ENCODE measurements at places on chromosomes 4 and X.

- DNase-seq: no peak
Observed at GRCh38 chr4:123349421-123350190, 47.0 kb upstream of the SPRY1 start.

- no peak for DNase-seq
Observed at GRCh38 chrX:56130436-56130835, 101.7 kb upstream of the KLF8 start.

DNA sequence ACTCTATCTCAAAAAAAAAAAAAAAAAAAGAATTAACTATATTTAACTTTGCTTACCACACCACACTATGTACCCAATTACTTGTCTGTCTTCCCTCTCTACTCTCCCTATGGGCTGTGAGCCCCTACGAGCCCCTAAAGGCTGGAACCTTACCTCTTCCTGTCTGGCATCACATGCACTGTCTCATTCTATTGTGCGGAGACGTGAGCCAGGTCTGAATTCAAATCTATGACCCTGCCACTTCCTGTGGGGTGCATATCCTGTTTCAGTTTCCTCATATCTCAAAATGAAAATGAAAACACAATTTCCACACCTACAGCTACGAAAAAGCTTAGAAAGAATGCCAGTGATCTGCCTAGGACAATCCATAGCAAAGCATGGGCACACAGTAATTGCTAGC is 42.9 kb upstream of the HS3ST1 start:
- no peak for DNase-seq

DNA sequence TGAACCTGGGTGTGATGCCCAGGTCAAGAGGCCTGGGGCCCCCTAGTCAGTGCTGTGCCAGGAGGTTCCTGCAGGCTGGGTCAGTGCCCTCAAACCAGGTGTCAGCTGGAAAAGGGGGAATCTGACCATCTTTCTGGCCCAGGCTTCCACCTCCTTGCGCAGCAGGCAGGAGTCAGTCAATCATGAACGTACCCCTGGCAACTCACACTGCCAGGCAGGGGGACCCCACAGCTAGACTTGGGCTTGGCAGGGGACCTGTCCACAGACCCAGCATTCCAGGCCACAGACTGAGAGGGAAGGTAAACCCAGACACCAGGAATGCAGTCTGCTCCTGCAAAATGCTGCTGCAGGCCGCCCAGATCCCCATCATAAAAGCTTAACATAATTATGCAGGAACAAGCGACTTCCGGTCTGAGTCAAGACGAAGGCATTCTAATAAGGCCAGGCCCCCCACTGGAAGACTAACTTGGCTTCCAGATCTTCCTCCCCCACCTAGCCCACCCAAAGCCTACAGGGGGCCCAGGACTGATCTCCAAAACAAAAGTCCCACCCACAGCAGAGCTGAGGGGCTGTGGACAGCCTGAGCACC is 156.3 kb downstream of the BCOR start:
- no peak for DNase-seq

- no peak for DNase-seq
Observed at GRCh38 chr4:85733798-85734197, 258.8 kb downstream of the ARHGAP24 start.

GRCh38 chrX:149877636-149878035 is 3.3 kb upstream of the MAGEA8 start:
- DNase-seq: no peak

DNA sequence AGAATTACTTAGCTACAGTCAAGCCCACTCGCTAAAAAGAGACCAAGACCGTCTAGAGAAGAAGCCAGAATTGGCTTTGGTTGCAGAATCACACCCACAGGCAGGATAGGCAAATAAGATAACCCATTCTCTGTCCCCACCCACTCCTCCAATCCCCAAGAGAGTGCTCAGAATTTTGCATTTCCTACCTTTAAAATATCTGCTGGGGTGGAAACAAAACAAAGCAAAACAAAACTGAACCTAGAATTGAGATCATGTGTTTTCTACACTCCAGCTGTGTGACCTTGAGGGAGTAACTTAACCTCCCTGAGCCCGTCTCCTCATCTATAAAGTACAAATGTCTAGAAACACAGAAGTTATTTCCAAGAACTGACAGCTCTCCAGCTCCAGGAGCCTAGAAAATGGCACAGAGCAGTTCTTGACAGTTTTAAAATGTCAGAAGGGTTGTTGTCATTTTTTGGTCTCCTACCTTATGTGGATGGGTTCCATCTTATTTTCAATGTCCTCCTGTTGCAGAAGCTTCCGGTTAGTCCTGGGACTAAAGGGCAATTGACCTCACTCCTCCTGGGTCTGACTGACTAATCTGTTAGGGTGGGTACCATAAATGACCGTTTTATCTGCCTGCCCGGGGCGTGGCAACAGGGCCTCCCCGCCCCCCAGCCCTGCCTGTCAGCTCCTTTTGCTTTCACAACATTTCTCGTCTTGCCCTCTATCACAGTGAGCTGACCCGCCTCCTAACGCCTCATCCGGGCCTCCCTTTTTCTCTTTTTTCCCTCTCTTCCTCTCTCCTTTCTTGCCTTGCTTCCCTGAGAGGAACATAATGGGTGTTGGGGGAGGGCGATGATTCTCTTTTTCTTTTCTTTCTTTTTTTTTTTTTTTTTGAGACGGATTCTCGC is 114.0 kb downstream of the RBM47 start:
- no peak for DNase-seq

- DNase-seq: no peak
Observed at GRCh38 chrX:9884031-9884779, 83.0 kb upstream of the CLDN34 start.

GRCh38 chrX:131894995-131895394 is 128.1 kb upstream of the STK26 start:
- DNase-seq: no peak

DNA sequence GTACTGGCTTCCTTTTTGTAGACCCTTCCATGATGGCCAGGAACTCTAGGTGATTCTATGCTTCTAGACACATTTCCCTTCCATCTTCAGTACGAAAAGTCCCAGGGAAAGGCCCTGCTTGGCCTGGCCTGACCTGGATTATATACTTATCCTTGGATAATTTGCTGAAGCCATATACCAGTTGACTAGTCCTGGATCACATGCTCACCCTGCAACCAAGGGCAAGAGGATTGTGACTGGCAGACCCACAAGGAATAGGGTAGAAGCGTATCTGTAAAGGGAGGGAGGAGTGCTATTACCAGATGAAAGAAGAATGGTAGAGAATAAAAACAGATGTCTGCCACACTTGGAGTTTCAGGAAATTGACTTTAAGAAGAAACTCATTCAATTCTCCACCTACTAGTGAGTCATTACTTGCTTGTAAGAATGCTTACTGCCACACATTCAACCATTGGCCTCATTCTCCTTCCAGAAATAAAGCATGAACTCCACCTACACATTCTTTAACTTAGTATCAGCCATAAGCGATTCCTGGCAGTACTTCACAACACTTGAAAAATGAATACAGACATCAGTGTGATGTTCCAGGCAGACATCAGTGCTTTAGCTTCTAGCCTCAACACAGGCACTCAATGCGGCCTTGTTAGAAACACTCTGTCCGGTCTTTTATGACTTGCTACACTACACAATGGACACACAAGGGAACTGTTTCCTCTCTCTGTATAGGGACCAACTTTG is 141.8 kb downstream of the CBR4 start:
- no peak for DNase-seq

DNA sequence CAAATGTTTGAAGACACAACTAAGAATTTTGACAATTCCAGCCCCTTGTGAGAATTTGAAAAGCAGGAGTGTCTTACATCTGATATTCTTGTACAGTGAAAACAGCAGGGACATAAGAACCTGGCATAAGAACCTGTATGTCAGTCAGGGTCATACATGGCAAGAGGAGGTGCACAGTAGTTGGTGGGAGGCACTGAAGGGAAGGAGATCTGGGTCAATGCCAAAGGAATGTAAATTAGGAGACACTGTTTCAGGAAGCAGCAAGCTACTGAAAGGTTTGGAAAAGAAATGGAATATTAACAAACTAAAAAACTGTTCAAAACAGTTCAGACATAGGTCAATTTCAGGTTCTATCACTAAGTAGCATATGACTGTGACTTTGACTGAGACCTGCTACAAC is 25.0 kb upstream of the SPP1 start:
- DNase-seq: no peak

- peak; percentile 23 for DNase-seq
Observed at GRCh38 chrX:27728291-27728690, 79.5 kb upstream of the MAGEB10 start.

- no peak for DNase-seq
Observed at GRCh38 chr4:81452452-81453006, 19.2 kb downstream of the RASGEF1B start.

- DNase-seq: no peak
Observed at GRCh38 chr4:174496631-174497432, 25.5 kb downstream of the HPGD start.

- DNase-seq: no peak
Observed at GRCh38 chr4:5897674-5898073, 4.8 kb upstream of the CRMP1 start.

DNA sequence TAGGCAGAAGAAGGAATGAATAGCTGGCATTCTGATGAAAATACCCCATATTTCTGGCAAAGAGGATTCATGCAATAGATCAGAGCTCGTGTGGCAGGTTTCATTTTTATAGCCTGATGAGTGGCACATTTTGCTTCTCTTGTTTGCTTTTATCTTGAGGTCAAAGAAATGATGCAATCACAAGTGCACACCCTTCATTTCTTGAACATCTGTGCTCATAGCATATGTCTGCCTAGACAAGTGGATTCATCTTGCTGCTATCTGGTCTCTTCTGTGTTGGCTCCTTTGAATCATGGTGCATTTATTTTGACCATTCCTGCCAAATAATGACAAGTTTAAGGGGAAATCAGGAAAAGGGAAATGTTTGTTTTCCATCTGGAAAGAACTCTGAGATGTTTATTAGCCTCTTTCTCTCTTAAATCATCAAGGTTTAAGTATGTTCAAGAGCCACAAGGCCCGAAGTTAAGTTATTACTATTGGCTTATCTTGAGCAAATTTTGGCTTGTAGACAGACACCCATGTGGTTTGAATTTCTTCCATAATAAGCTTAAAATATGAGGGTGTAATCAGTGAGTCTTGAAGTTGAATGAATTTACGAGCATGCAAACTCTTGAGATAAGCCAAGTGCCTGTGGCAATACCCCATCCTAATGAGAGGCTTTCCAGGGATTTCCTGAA is 59.3 kb upstream of the HS3ST1 start:
- DNase-seq: no peak

GRCh38 chr4:1447676-1448588 is 41.7 kb upstream of the NKX1-1 start:
- no peak for DNase-seq

- DNase-seq: no peak
Observed at GRCh38 chr4:48190839-48191238, 56.8 kb upstream of the TXK start.

- no peak for DNase-seq
Observed at GRCh38 chr4:6905516-6906445, 3.8 kb upstream of the TBC1D14 start.

- no peak for DNase-seq
Observed at GRCh38 chr4:7273738-7274297, 81.5 kb downstream of the SORCS2 start.

- no peak for DNase-seq
Observed at GRCh38 chr4:126742048-126742447, 890.7 kb upstream of the INTU start.

DNA sequence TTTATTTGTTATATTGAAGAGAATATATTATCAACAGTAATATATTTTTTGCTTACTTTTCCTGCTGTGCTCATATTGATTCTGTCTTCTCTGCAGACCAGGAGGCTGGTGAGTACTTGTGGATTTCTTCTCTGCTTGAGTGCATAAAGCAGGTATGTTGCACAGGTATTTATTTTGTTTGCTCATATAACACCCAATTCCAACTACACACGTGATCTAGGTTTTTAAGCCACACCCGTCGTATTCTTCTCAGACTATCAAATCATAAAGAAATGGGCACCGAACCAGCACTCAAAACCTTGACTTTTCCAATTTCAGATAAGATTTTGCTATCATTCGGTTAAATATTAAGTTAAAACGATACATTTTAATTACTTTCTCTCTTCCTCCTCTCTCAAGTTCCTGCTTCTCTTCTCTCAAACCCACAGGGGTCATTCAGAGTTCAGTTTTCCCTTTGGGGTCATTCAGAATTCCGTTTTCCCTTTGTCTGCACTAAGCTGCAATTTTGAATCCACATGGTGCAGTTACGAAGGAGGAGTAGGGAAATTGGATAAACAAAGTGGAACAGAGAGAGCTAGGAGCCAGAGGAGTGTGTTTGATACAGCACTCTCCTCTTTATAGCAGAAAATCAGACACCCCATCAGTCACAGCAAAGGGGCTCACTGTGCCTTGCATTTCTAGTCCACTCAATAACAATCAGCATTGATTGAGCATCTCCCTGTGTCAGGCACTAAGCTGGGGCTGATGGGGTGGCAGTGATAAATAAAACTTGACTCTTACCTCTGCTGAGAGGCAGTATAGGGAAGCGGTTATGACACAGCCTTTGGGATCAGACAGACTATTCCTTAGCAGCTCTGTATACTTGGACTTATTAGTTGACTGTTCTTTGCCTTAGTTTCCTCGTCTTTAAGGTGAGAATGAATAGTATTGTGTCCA is at the start of gene ADH1C:
Gene ADH1C, minus strand, starts transcription at position 145 of the 936 bp plus-strand sequence. Its CDS starts 71 bp downstream, at position 74.
- no peak for DNase-seq

DNA sequence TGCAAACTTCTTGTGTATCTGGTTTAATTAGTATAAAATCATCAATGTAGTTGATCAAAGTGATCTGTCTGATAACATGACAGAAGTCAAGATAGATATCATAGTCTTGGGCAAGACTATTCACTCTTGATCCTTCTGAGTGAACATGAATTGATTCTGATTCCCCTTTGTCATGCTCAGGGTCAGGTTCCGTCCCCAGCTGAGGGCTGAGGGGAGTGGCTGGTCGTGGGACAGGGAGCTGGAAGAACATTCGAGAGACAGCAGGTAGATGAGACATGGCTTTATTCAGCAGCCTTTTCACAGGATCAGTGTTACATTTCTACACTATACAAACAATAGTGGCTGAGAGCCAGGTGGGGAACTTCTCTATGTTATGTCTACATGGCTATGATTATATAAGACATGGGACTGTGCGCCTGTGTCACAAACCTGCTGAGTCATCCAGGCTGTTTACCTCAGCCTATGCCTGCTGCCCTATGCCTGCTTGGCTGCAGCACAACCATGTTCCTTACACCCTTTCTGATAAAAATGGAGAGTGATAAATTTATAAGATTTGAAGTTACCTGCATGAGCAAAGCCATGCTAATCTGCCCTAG is 586.9 kb upstream of the NR3C2 start:
- DNase-seq: no peak

DNA sequence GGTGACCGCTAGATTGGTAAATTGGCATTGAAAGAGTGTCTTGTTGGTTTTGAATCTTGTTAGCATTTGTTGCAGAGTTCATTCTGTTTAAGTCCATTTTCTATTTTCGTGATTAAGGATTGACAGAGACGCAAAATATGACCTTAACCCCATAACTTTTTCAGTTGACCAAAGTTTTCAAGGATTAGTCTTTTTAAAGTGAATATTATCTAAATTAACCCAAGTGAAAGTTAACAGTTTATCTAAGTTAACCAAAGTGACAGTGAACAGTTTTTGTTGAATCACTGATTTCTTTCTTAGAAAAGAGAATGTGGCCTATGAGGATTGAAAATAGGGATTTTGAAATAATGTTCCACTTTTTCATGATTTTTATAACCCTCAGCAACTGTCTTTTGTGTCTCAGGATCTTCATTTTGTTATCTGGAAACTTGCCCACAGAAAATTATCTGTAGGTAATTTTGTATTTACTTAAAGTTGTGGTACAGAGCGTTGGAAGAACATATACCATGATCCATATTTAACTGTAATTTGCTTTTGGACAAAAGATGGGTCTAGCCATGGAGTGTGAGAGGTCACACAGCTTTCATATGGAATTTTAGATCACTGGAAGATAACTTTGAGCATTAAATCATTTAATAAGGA is 3.3 kb downstream of the CPEB2 start:
- no peak for DNase-seq

- no peak for DNase-seq
Observed at GRCh38 chr4:147418226-147418625, 62.7 kb upstream of the EDNRA start.

Measured in HCT116 (cell line).